ENCODE measurements at places on chromosomes 2 and 18. TPM values are rescaled to one million over a fixed set of nuclear protein-coding genes. Genes with fewer than 3 reads are reported as not detected.

Gene SMYD1
- not detected for total RNA-seq

Gene CCDC121
- 1.1 TPM for total RNA-seq

Gene IL36G
- total RNA-seq, result not detected

Gene MYL1
- not detected for total RNA-seq

Gene ALPI
- total RNA-seq, result not detected

Gene CFAP65
- not detected for total RNA-seq

Gene DCC
- not detected for total RNA-seq

Gene LYPD6B
- 2.9 TPM for total RNA-seq

Gene PRLH
- not detected for total RNA-seq

Gene EMILIN1
- total RNA-seq, result 138 TPM

Gene CAVIN2
- total RNA-seq, result 1.8 TPM

Gene PRKRA
- 64.5 TPM for total RNA-seq

Gene ST6GAL2
- total RNA-seq, result 0.36 TPM

Gene SGO2
- 3.2 TPM for total RNA-seq

Gene SERPINB13
- not detected for total RNA-seq

Gene KATNAL2
- 5.0 TPM for total RNA-seq

Gene KCNS3
- total RNA-seq, result 2.7 TPM

Gene UGT1A8
- not detected for total RNA-seq

Gene CDH19
- not detected for total RNA-seq
